IPS DF 19.7 (cell line): ENCODE measurements at places on chromosomes 16 and 17.

DNA sequence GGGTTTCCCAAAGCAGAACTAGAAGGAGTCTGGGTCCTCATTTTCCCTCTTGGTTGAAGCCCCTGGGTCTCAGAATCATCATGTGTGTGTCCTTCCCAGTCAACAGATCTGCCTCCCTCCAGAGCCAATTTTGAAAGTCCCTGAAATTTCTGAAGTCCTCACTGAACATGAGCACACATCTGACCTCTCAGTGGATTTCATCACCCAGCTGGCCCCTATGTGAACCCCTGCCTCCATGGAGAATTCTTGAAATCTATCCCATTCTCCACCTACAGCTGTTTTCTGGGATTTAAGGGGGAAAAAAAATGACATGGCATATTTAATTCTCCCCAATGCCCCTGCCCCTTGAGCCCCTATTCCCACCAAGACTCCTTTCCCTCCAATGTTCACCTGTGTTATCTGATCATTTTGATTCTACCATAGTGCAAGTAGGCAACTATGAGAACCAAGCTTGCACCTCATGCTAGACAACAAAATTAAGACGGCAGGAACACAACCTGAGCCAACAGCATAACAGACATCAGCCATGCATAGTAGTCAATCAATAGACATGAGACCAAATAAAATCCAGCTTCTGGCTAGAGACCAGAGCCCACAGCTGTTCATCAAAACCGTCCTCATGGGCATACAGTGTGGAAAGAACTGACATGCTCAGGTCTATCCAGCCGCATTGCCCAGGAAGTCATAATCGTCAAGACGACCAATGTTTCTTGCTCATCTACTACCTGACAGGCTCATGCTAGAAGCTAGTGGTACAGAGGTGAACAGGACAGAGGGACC, 14.9 kb downstream of the SOX9 start:
- no peak for DNase-seq

GRCh38 chr16:81615833-81616232, 163.3 kb upstream of the PLCG2 start:
- no peak for DNase-seq

DNA sequence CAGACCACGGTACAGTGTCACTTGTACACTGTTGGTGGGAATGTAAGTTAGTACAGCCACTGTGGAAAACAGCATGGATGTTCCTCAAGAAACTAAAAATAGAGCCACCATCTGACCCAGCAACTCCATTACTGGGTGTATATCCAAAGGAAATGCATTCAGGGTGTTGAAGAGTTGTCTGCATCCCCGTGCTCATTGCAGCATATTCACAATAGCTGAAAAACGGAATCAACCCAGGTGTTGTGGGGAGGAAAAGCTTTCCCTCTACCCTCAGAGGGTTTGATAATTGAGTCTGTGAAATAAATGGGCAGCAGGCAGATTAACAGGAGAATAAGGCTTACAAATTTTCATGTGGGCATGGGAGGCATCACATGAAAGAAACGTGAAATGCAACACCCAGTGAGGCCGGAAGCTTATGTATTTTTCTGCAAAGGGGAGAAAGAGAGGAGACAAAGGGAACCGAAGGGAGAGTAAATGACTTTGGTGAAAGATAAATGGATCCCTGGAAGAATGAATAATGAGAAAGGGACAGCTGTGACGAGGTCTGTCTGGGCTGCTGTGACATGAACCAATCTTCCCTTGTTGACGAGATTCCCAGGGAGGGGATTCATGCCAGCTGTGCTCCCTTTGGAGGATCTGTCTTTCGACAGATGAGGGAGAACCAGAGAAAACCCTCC, 106.2 kb downstream of the KCNJ12 start:
- DNase-seq, result no peak

GRCh38 chr16:71369494-71369893, 11.0 kb downstream of the CALB2 start:
- DNase-seq, result no peak

GRCh38 chr17:28482551-28483199, 9.2 kb downstream of the SLC13A2 start:
- no peak for DNase-seq

DNA sequence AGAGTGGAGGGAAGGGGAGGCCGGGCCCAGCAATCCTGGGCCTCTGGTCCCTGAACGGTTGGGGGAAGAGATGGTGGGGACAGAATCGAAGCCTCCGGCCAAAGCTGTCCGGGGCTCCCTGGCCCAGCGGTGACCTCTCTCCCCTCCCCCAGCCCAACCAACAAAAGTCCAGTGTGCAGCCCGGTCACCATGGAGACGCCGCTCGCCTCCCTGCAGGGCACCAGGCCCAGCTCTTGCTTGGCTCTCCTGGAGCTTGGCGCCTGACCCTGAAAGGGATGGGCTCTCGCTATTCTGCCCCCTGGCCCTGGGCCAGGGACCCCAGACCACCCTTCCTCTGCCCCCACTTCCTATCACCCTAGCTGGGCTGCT, 1.3 kb downstream of the METRN start:
- no peak for DNase-seq
